ENCODE measurements at places on chromosomes 11 and 22. TPM values are rescaled to one million over a fixed set of nuclear protein-coding genes. Genes with fewer than 3 reads are reported as not detected.

MS4A15 gene
- total RNA-seq: not detected

KRTAP5-9 gene
- total RNA-seq: not detected

SAMM50 gene
- total RNA-seq: 29.7 TPM

CDC42BPG gene
- total RNA-seq: 8.2 TPM

GRK3 gene
- 3.8 TPM for total RNA-seq

GRCh38 chr11:40294349-40294735 lies 1165.1 kb downstream of the LRRC4C start:
- DNase-seq: no peak

- DNase-seq: peak; percentile 69
Observed at GRCh38 chr11:118699506-118700220, 20.2 kb upstream of the TREH start.

DNA sequence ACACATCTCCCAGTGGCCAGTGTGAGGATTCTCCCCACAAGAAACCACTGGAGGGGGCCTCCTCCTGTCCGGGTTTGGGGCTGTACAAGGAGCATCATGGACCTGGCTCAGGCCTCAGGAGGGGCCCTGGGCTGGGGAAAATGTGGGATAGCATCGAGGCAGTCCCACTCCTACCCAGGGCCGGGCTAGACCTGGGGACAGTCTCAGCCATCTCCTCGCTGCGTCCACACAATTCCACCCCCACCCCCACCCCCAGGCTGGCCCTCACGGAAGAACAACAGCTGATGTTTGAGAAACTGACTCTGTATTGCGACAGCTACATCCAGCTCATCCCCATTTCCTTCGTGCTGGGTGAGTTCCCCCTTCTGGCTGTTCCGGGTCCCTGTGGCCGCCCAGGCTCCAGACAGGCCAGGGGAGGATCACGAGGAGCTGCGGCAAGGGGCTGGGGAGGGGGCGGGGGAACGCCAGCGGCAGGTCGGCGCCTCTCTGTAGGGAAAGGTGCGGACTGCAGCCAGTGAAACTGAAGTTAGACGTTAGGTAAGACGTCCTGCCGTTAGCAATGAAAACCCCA lies 4.8 kb downstream of the BEST1 start:
- no peak for DNase-seq

GRCh38 chr11:75463106-75463774 lies 30.2 kb upstream of the KLHL35 start:
- no peak for DNase-seq

DNA sequence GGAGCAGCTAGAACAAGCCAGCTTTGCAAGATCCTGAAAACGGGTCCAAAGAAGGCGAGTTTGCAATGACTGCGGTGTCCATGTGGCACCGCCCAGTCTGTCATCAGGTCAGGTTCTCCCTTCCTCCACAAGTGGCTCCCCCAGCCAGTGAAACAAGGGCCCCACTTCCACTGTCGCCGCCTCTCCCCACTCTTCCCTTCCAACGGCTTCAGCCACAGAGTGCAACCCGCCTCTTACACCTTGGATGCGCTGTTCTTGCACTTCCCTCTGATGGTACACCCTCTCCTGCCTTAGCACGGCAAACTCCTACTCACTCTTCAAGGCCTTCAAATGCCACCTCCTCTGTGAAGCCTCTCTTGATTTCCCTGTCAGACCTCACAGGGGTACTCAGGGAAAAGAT lies 10.8 kb upstream of the TCF20 start:
- no peak for DNase-seq

DNA sequence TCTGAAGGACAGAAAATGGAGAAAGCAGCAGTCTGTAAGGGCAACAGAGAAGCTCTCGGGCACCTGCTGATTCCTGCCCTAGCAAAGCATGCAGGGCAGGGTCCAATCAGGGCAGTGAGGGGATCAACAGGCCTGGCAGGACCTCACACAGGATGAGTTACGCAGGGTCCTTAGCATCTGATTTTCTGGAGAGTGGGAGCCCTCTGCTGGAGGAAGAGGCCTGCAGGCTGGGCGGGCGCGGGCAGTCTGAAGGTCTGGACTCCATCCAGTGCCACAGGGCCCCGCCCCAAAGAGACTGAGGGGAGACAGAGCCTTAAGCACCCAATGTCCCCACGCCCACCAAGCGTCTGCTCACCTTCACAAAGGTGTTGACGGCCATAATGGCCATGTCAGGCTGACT lies 28.9 kb downstream of the AP1B1 start:
- no peak for DNase-seq

DNA sequence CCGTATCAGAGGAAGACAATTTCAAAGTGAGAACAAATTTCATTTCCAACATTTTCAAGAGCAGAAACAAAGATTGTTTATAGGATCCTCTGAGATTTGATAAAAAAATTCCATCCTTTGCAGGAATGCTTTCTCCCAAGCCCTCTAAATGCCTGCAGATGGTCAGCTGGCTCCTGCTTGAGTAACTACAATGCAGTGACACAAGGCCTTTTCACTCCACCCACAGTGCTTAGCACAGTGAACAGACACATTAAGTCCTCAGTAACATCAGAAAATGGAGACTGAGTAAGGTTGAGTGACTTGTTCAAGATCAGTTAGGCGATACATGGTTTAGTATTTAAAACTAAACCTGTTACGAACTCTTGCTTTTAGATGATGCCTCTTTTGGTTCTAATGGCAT lies 527.1 kb upstream of the CCDC90B start:
- DNase-seq: no peak

GRCh38 chr11:37182031-37182430 lies 584.0 kb upstream of the RAG2 start:
- DNase-seq: no peak

DNA sequence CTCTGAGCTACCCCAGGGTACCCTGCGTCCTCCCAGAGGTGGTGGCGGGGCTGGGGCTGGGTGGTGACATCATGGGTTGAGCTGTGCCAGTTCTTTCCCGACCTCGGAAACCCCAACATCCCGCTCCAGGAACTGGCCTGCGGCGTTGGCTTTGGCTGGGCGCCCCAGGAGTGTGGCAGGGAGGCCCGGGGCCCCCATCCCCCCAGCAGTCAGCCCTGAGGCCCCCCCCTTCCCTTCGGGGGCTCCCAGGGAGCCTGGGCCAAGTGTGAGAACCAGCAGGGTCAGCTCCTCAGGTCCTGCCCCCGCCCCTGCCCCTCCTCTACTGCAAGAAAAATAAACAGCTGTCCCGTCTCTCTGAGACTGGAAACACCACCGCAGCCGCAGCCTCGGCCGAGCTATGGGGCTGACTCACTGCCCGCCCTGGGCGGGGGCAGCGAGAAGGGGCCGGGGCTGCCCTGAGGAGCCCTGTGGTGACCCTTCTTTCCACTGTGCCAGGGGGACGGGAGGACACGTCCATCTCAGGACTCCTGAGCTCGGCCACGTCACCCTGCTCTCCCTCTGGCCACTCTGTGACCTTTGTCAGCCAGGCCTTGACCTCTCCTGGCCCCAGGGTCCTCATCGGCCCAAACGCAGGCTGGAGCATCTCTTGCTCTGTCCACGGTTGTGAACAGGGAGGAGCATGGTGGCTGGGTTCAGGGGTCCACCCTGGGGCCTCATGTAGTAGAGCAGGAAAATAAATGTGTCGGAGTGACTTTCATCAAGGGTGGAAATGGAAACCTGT lies 73.4 kb downstream of the WNT7B start:
- no peak for DNase-seq

GRCh38 chr11:110897035-110897434 lies 184.8 kb upstream of the ARHGAP20 start:
- no peak for DNase-seq

DNA sequence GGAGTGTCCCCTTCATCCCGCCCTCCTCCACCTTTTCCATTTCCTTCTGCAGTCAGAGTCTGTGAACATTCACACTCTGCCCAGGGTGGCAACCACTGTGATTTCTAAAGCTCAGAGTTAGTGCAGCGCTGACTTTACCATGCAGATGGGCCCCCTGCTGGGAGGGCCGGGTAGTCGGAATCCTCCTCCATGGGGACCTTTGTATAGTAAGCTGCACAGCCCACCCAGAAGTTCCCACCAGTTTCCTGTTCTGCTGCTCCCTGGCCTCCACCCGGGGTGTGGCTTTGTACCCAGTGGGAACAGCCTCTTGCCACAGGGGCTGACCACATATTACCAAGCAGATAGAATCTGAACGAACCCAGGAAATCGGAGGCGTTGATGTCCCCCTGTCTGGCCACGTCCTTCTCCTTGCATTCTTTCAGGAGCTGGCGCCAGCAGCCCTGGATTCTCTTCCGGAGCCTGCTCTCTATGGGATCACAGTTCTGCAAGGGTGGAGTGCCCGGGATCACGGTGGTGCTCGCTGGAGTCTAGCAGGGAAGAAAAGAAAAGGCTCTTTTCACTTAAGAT lies 125.3 kb downstream of the MPPED1 start:
- no peak for DNase-seq

DNA sequence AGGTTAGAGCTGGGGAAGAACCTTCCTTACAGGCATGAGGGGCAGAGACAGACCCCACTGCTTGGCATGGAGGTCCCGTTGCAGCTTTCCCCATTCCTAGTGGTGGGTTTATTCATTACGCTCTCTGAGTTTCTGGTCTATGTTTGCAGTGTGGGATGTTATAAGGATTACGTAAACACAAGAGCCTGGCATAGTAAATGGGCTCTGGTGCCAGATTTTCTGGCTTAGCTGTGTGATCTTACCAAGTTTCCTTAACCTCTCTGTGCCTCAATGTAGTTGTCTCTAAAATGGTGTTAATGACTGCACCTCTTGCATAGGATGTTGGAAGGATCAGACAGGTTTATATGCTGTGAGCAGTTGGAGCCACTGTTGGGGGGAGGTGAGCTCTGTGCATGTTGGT lies 15.1 kb downstream of the DTX4 start:
- no peak for DNase-seq

- no peak for DNase-seq
Observed at GRCh38 chr11:30508594-30508993, 77.6 kb downstream of the MPPED2 start.

- peak; percentile 49 for DNase-seq
Observed at GRCh38 chr11:118438314-118438931, 2.1 kb downstream of the KMT2A start.

DNA sequence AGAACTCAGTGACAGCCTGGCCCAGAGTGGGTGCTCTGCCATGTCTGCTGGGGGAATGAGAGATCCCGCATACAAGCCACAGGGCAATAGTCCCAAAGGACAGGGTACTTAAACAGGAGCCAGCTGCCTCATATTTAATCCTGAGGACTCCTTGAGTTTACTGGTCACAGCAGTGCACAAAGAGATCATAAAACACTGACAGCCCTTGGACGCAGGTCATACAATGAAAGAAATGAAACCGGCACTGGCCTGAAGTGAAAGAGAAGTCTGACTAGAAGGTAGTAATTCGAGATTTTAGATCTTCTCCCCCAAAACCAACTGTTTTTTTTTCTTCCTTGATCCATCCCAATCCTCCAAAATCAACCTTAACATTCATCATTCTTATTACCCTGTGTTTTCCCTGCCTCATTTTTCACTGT lies 299.8 kb upstream of the SYN3 start:
- DNase-seq: no peak

- DNase-seq: no peak
Observed at GRCh38 chr11:61697078-61697502, 16.9 kb downstream of the DAGLA start.

GRCh38 chr11:27509908-27510307 lies 3.3 kb upstream of the LIN7C start:
- DNase-seq: no peak

DNA sequence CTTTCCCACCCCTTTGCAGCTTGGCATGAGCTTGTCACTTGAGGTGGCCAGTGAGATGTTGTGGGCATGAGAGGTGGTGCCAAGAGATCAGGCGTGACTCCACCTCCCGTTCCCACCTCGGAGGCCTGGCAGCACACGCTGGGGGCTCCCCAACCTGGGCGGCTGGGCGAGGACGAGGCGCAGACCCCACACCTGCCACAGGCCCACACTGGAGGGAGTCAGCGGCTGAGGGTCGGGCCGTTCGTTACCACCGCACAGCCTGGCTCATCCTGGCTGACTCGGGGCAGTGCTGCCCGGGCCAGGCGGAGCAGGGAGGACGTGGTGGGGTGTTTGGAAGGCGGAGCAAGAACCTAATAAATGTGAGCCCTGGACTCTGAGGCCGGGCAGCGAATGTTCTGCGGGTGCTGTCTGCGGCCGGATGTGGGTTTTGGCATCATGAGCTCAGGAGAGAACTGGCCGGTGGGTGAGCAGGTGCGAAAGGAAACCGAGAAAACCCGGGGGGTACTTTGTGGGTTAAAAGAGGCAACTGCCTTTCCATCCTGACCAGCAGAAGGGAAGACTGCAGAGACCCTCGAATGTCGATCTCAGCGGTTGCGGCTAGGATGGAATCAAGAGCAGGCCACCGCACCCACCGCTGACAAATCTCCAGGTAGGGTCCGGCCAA lies 10.2 kb upstream of the IFITM3 start:
- DNase-seq: peak; percentile 53

- DNase-seq: no peak
Observed at GRCh38 chr22:33699176-33699575, 221.1 kb downstream of the LARGE1 start.

- no peak for DNase-seq
Observed at GRCh38 chr22:20128902-20129746, 2.5 kb upstream of the ZDHHC8 start.

- DNase-seq: peak; percentile 87
Observed at GRCh38 chr11:64317325-64317960, at the start of gene TRMT112. TSS of gene TRMT112 (minus strand) at chr11:64317559. CDS start at chr11:64317526, 33 bp downstream.

GRCh38 chr11:100923555-100923954 lies 206.1 kb downstream of the PGR start:
- DNase-seq: no peak

DNA sequence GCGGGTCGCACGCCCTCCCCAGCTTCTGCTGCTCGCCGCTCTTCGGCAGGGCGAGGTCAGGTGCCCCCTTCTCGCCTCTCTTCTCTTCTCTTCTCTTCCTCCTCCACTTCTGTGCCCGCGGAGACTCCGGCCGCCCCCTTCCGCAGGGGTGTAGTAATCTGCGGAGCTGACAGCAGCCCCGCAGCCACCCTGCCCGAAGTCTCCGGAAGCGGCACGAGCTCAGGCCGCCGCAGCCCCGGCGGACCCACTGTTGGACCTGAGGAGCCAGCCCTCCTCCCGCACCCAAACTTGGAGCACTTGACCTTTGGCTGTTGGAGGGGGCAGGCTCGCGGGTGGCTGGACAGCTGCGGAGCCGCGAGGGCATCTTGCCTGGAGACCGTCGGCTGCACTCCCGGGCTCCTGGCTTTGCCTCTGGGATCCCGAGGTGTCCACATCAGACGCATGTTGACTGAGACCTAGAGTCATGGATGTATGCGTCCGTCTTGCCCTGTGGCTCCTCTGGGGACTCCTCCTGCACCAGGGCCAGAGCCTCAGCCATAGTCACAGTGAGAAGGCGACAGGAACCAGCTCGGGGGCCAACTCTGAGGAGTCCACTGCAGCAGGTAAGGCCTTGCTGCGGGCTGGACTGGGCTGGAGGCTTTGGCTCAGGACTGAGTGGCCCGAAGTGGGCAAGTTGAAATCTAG lies 486 bp downstream of the STIM1 start:
- peak; percentile 62 for DNase-seq

- DNase-seq: peak; percentile 50
Observed at GRCh38 chr22:38397189-38398085, 57.6 kb downstream of the KCNJ4 start.

All from natural killer cell (primary cell).